Fibroblast of lung (primary cell): ENCODE measurements at places on chromosomes 12 and 14.
A peak's percentile ranks its signal among the peaks of the same experiment; 100 is the strongest.

- no peak for DNase-seq
These were observed 5.7 kb downstream of the RAB35 start for GRCh38 chr12:120110550-120111501.

GRCh38 chr14:104976198-104977007, 1.8 kb downstream of the AHNAK2 start:
- peak; percentile 56 for DNase-seq

- no peak for DNase-seq
These were observed 9.4 kb downstream of the ACACB start for GRCh38 chr12:109125791-109126190.

DNA sequence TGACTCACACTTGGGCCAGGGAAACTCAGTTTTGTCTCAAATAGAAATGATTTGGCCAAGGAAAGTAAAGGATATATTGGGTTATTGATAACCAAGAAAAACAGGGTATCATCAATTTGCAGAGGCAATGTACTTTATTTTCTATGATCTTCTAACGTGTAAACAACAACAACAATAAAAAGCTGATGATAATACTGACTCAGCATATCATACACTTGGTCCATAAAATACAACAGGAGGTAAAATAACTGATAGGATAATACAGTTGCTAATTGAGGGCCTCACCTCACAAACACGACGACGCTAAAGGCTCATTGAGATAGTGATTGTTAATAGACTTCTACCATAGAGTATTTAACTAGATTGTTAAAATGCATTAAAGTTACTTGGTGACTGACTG, 774.0 kb upstream of the NOVA1 start:
- no peak for DNase-seq

DNA sequence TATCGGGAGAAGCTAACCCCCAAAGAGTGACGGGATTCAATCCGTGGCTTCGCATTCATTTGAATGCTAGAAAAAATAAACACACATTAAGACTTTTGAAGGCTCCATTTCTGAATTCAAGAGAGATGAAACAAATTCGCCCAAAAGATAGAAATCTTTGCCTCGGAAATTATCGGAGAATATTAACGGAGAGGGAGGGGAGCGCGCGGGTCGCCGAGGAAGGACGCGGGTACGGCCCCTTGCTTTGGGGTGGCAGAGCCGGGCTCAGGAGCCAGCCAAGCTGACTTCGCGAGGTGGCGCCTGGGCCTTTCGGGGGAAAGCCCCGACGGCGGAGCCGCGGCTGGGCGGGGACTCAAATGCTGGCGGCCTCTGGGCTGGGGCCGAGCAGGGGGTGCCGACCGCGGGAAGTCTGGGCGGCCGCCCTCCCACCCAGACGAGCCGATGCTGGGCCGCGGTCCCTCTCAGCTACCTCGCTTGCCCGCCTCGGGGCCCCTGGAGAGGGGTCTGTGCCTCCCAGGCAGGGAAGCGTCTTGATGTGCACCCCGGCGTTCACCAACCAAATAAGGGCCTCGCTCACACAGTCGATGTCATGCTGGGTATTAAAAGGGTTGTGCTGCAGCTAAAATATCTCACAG, 14.7 kb downstream of the NKX2-1 start:
- no peak for DNase-seq

DNA sequence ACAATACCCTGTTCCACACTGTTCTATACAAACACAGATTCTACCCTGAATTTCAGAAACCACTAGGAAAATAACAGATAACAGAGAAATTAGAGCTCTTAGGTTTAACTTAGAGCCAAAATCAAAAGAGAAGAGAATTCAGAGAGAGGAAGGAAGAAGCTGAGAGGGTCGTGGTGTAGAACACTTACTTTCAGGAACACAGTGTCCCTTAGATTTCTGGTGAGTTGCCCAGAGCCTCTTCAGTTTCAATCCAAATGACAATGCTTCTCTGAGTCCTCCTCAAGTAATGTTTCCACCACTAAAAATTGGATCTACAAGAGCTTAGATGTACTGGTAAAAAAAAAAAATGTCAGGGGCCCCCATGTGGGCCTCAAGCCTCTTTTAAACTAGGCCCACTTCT, 2.6 kb downstream of the YAF2 start:
- DNase-seq: no peak

- peak; percentile 9 for DNase-seq
These were observed 4.5 kb upstream of the TMEM233 start for GRCh38 chr12:119589097-119589496.

DNA sequence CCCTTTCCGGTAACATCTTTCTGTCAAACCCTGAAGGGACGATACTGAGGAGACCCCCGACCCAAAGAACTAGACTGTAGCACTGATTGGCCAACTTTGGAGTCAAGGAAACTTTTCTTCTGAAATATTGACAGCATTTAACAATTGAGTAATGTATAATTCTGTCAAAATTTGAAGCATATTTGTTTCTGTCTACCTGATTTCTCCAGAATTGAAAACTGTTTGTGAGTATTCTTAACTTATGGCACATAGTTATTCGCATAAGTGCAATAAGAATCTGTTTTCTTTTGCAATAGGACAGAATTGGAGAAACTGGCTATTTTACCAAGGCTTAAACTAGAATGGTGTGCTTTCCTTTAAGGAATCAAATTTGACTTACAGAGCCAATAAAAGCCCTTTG, 267.1 kb upstream of the FOXN3 start:
- DNase-seq: no peak

GRCh38 chr12:90909069-90909770, 45.8 kb downstream of the CCER1 start:
- DNase-seq: peak; percentile 69

DNA sequence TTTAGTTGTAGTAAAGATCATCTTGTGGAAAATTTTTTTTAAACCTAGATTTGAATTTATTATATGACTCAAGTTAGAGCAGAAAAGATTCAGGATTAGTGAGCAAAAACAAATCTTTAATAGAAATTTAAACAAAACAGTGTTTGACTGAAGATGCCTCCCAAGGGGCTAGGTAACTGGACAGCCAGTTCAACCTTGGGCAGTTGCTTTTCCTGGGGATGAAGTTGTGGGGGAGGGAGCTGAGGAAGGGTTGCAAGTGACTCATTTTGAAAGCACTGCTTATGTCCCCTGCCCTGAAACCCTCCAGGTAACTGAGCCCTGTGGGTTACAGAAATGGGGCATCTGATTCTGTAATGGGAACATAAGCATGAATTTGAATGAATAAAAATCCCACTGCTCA, 13.1 kb downstream of the CFAP54 start:
- no peak for DNase-seq

DNA sequence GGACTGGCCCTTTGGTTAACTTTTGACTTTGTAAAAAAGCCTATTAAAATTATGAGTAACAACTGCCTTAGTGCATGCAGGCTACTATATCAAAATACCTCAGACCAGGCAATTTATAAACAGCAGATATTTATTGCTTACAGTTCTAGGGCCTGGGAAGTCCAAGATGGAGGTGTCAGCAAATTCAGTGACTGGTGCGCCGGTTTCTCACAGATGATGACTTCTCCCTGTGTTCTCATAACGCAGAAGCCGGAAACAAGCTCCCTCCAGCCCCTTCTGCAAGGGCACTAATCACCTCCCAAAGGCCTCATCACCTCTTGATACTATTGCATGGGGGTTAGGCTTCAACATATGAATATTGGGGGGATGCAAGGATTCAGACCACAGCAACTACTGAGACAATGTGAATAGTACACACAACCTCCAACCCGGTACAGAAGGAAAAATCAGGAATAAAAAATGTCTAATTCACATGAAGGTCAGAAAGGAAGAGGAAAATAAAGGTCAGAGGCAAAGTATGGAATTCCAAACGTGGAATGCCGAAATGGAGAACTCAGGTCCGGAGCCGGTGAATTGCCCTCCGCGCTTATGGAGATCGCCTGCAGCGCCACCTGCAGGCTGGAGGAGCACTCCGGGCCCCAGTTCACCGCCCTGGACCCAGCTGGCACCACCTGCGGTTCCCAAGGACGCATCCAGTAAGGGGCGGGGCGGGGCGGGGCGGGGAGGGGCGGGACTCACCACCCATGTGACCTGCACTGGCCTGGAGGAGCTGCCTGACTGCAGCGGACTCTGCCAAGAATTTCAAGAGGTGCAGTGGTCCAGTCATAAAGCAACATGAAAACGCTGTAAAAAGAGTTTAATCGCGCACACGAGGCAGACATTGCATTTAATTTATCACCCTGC, 203.4 kb downstream of the KIF26A start:
- no peak for DNase-seq

DNA sequence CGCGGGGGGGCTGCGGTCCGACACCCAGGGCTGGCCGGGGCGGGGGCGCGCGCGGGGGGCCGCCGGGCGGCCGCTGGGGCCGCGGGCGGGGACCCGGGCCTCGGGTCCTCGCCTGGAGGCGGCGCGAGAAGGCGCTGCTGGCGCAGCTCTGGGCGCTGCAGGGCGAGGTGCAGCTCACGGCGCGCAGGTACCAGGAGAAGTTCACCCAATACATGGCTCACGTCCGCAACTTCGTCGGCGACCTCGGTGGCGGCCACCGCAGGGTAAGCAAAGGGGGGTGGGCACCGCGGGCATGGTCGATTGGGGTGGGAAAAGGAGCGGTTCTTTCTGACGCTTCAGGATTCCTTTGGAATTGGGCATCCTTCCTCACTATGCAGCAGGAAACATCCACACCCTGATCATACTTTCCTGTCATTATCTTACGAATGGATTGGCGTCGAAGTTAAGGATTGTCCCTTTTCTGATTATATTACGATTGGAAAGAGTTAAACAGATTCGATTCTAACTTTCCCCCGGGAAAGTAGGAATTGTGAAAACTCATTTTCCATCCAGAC, 798 bp downstream of the PDZRN4 start:
- DNase-seq: no peak

DNA sequence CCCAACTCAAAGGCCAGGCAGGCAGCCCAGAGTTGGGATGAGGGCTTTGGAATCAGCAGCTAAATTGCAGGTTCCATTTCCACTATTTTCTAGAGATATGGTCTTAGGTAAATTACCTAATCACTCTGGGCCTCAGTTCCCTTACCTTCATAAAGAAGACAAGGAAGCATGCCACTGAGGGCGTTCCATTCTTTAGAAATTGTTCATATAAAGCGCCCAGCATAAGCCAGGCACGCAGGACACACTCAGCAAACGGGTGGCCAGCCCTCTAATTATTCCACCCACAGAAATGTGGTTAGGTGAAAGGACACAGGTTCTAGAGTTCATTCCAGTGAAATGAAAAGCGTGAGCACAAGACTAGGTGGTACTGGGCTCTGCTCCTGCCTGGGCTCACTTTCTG, 87.9 kb upstream of the BCL11B start:
- DNase-seq: no peak

DNA sequence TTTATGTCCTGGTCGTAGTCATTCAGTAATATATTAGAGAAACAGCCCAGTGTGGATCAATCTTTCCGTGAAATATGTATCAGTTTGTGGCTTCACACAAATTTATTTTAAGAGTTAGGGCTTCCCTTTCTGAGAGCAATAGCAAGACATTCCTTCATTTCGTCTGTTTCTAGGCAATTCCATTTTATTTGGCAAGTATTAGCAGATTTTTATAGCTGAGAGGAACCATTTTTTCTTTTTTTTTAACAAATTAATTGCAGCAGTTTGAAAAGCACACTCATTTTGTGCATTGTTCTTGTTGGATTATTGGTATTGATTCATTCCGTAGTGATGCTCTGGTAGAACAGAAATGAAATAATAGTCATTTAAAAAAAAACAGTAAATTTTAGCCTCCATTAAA, 132.9 kb downstream of the SRGAP1 start:
- no peak for DNase-seq

- peak; percentile 82 for DNase-seq
These were observed 5.9 kb upstream of the BAZ2A start for GRCh38 chr12:56635806-56636674.

DNA sequence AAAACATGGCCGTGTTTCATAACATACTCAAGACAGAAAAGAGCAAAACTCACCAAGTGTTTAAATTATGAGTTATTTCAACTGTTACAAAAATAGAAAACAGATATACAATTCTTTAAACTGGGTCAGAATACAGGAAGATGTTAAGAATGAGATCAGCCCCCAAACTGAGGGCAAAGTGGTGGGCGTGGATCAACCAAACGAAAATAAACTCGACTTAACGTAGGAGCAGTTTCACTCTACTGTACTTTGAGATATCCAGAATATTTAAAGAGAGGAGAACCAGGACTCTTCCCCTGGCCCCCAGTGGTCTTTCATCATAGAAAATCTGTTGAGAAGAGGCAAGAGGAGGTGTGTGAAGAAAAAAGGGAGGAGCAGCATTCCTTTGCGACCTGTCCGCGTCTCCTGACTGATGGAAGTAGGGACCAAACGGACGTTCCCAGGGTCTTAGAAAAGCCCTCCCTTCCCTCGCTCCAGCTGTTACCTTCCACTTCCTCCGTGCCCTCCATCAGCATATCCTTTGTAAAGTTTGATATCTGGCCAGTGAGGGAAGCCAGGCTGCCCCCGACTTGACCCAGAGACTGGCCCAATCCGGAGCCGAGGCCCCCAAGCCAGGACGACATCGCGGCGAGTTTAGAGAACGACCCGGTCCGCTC, 668 bp downstream of the TRIP11 start:
- peak; percentile 88 for DNase-seq

DNA sequence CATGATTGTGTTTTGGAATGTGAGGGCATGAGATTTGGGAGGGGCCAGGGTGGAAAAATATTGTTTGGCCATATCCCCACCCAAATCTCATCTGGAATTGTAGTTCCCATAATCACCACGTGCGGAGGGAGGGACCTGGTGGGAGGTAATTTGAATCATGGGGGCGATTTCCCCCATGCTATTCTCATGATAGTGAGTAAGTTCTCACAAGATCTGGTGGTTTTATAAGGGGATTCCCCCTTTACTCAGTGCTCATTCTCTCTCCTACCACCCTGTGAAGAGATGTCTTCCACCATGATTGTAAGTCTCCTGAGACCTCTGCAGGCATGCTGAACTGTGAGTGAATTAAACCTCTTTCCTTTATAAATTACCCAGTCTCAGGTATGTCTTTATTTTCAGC, 15.7 kb downstream of the OR10P1 start:
- no peak for DNase-seq
